PC-3 (cell line): ENCODE measurements at places on chromosomes 16 and 17. TPM values are rescaled to one million over a fixed set of nuclear protein-coding genes. Genes with fewer than 3 reads are reported as not detected.

DNA sequence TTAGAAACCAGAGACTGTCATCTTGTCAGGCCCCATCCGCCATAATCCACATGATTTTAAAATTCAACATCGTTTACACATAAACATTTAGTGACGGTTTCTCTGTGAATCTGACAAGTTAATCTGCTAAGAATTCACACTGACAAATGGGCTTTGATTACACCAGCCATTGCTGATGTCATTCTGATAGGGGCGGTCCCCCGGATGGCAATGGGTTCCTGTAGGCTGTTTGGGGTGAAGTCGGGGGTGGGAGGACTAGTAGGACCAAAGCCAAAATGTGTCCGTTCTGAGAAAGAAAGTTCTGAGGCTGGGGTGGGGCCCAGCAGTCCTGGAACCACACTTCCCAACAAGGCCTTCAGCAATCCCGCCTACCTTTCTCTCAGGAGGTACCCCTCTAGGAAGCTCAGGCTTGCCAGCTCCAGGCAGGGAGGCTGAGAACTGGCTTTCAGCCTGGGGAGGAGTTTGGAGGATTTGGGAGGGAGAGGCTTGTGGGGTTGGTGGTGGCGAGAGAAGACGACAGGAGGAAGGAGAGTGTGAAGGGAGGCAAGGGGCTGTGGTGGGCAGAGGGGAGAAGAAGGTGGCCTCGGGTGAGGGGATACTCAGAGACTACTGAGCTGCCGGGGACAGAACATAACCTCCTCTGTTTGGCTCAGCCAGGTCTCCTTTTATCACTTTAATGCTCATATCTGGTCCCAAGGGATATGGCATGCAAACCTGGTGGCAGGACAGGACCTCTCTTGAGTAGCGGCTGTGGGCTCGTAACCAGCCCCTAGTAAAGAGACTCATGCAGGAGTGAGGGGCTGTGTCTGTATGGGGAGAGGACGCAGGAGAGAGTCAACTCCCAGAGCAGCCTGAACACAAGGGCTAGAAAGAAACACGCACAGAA is 8.6 kb downstream of the HIC1 start:
- DNase-seq = no peak

DNA sequence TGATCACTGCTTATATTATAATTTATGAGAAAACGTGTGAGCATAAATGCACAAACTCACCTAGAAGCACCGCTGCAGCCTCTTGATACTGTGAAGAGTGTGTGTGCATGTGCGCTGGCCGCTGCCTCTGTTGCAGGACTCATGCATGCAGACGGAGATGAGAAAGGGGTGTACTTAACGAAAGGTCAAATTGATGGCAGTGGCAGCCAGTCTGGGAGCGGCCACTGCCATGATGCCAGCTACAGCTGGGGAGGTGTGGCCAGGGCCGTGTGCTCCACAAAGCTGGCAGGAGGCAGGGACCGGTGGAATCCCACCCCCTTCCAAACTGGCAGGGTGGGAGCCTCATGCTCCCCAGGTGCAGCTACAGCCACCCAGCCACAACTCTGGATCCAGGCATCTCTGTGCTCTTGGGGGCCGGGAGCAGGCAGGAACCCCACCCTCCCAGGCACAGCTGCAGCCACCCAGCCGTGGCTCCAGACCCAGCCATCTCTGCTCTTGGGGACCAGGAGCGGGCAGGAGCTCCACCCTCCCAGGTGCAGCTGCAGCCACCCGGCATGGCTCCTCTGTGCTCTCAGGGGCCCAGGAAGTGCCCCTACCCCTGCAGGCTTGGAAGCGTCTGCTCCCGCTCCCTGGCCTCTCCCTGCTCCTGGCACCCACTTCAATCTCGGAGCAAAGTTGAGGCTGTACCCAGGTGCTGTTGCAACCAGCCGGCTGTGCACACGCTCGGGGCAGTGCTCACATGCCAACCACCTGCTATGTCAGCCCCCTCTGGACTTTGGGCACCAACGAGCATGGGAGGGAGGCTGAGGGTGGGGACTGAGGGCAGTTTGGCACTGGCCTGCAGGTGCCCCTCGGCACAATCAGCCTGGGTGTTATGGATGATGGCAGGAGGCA is 77.5 kb upstream of the CHMP6 start:
- DNase-seq = no peak

- DNase-seq = no peak
Observed at GRCh38 chr16:50540711-50541007, 7.5 kb upstream of the NKD1 start.

- DNase-seq = no peak
Observed at GRCh38 chr16:67803894-67804293, 2.5 kb downstream of the RANBP10 start.

KRTAP2-2 gene
- total RNA-seq = not detected in 2 replicates

MYO1D gene
- 23.5 and 27.2 TPM in 2 replicates for total RNA-seq
